Umbilical cord (tissue), 2 donors: ENCODE measurements at places on chromosomes 5 and 9. TPM values are rescaled to one million over a fixed set of nuclear protein-coding genes. Genes with fewer than 3 reads are reported as not detected.

DNA sequence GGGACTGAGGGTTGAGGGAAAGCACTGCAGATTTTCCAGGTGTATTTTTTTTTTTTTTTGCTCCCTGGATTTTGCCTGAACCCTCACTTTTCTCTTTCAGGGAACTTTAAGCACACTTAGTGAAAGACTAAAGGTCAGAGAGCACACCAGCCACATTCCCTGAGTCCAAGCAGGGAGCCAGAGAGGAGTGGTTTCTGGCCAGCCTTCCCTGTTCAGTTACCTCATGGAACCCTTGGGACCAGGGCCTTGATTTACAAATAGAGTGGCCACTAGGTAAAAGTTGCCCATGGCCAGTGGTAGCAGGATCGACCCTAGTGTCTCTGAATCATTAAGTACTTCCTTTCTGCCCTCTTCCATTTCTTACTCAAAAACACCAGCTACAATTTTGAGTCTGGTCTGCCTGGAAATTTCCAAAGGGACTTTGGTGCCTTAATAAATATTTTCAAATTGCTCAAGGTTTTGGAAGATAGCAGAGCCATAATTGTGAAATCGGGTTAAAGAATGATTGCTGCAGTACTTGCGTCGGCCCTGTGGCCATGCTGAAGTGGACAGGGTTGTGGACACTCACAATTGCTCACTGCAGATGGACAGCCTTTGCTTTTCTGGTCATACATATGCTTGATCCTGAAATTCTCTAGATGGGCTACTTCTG, 14.5 kb downstream of the PALM2AKAP2 start:
- no peak for DNase-seq

DNA sequence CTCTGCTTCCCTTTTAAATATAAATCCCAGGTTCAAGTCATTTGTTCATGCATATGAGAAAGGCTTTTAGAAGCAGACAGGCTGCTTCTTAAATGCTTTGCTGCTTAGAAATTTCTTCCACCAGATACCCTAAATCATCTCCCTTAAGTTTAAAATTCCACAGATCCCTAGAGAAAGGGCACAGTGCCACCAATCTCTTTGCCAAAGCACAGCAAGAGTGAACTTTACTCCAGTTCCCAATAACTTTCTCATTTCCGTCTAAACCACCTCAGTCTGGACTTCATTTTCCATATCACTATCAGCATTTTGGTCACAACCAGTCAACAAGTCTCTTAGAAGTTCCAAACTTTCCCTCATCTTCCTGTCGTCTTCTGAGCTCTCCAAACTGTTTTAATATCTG, 679.8 kb upstream of the FTMT start:
- peak; percentile 78 for DNase-seq

DNA sequence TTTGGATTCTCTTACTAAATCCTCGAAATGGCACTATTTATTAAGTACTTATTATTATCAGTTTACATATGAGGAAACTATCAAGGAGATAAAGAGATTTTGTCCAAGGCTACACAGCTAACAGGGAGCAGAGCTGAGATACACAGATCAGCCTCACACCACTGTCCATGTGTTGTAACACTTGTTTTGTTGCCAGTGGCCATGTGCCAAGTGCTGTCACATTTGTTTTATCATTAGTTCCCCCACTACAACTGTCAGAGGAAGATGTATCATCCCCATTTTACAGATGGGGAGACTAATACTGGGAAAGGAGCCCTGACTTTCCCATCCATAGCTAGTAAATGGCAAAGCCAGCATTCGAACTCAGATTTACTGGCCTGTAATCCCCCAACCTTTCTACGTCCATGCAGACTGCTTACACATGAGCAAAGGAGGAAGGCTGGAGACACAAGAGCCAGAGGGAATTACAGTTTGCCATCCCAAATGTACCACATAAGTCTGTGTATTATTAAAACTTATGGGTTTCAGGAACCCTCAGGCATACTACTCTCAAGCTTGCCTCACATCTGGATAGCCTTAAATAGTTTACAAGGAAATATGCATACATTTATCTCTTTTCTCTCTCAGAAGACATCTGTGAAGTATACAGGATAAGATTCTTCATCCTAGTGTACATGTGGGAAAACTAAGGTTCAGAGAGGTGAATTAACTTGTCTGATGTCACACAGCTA, 25.1 kb downstream of the PAPPA start:
- DNase-seq, result no peak

DNA sequence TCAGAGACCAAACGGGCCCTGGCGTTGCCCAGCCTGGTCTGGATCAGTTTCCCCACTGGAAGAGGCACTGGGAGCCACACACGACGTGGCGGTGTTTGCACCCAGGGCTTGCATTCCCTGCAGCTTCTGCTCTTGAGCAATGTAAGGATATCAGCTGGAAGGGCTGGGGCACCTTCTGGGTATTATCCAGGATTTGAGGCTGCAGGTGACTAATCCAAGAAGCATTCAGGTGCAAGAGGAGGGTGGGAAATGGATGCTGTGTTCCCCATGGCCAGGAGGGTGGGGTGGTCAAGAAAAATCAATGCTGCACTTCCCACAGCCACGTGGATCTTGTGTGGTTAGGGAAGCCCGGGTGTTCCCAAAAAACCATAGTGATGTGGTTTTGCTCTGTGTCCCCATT, 430.9 kb downstream of the IRX2 start:
- DNase-seq, result no peak

DNA sequence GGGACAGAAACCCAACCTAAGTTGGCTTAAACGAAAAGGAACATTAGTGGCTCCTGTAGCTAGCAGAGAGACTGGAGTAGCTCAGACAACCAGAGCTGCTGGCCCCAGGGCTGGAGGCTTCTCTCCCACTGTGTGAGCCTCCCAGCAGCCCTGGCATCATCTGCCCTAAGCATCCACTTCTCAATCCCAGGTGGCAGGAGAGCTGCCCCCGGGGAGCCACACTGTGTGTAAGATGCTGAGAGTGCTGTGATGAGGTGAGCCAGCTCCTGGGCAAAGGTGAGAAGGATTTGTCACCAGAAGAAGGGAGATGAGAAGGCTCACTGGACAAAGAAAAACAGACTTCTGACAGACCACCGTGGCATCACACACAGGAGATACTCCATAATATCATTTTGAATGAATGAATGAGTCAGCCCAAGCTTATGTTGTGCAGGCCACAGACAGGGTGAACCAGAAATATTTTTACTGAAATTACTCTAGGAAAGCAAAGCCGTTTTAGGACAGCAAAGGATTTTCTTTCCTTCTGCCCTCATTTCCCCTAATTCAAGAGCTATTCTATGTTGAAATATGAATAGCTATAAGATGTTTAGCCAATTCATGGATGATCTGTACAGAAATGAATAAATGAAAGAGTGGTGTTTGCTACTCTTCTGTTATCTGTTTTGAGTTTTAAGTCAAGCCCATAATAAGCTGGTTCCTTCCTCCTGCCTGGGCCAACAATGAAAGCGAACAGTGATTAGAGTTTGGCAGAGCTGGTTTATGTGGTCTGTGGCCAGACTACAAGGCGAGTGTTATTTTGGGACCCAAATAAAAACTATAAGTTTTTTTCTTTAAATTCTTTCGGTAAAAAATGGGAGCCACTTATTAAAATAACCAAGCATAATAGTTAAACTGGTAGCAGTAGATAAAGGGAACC, 57.4 kb upstream of the ECM2 start:
- peak; percentile 62 for DNase-seq

Gene TMOD1
- total RNA-seq, result 3.4 TPM
